ENCODE measurements at places on chromosomes 2 and 18.

DNA sequence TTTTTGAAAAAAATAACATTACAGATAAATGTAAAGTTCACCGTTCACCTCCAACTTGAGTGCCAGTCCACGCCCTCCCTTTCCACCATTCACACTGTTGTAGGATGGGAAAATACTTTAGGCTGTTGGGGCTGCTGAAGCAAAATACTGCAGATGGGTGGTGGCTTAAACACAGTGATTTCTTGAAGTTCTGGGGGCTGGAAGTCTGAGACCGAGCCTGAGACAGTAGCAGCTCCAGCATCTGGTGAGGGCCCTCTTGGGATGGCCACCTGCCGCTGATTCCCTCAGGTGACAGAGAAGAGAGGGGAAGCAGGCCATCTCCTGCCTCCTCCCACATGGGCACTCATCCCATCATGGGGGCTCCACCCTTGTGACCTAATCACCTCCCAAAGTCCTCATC is 17.7 kb downstream of the ALLC start:
- no peak for DNase-seq

DNA sequence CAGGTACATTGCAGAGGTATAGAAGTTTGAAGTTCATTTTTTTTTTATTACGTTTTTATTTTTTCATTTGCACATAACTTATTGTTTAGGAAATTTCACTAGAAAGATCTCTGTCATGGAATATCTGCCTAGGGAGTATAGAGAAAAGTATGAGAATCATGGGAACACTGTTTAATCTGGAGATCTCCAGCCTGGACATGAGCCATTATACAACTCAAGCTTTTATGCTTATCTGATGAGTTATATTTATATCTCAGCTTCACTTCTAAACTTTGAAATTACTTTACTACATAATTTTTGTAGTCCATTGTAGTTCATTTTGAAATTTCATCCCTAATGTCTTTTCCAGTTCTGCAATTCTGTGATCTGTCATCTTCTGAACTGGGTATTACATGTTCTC is 515.6 kb downstream of the ERBB4 start:
- DNase-seq, result no peak

DNA sequence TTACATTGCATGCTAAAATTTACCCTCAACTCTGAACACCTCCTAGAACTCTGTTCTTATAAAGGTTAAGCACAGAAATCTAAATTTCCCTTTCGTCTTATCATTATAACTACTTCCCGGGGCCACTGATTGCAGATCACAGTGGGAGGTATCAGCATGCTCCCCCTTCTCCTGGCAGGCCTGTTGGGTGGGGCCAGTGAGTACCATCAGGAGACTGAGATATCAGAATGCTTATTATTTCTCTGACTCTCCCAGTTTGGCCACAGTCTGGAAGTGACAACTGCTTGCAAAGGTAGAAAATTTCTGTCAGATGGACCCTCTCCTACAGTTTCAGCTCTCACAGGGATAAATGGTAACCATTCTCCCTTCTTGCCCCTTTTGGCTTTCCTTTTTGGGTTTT is 62.6 kb downstream of the DSEL start:
- no peak for DNase-seq

DNA sequence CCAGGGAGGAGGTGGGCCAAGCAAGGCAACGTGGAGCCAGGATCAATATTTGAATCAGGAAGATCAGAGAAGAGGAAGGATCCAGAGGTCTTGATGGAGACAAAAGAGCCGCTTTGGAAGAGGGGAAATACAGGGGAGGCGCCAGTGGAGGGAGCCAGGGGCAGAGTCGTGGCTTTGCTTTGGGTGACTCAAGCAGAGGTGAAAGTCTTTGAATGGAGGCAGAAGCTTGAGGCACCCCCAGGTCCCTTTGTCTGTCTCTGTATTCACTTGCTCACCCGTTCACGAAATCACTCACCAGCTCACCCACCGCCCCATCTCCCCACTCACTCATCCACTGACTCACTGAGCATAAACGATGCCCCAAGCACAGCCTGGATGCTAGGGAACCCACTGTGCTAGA is 134.1 kb downstream of the ACOXL start:
- DNase-seq, result no peak

DNA sequence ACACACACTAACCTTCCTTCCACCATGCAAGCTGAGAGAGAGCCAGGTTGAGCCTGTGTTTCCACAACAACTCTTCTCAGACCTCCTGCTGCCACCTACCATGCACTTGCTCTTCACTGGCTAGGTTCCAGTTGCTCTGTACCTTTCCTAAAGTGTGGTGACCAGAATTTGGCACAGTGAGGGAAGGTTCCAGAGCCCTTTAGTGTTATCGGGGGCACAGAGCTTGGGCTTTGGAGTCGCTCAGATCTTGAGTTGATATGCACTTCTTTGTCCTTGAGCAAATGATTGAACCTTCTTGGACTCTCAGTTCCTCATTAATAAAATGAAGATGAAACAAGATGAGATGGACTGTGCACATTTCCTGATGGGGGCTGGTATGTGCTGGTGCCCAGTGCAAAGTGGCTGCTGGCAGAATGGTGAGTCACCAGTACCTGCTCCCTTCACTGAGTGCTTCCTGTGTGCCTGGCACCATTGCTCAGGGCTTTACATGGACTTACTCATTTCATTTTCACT is 47.1 kb downstream of the NEDD4L start:
- no peak for DNase-seq

DNA sequence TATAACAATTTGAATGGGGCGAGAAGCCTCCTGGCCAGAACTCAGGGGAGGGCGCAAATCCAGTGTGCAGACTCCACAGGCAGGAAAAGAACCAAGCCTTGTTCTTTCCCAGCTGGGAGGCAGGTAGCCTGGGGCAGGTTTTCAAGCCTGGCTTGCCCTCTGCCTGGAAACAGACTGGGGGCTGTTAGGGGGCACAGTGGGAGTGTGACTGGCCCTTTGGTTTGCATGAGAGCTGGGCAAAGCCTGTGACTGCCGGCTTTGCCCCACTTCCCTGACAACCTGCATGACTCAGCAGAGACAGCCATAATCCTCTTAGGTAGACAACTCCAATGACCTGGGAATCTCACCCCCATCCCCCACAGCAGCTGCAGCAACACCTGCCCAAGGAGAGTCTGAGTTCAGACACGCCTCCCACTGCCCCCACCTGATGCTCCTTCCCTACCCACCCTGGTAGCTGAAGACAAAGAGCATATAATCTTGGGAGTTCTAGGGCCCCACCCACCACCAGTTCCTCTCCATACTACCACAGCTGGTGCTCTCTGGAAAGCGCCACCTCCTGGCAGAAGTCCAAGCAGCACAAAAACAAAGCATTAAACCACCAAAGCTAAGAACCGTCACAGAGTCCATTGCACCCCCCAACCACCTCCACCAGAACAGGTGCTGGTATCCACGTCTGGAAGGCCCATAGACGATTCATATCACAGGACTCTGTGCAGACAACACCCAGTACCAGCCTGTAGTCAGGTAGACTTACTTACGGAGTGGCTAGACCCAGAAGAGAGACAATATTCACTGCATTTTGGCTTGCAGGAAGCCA is 402.5 kb downstream of the STK39 start:
- DNase-seq, result peak; percentile 33
